ENCODE measurements at places on chromosomes 5 and 9. TPM values are rescaled to one million over a fixed set of nuclear protein-coding genes. Genes with fewer than 3 reads are reported as not detected.

C9 gene
- polyA plus RNA-seq = not detected

NIPAL4 gene
- polyA plus RNA-seq = 0.19 TPM

SPARC gene
- 195 TPM for polyA plus RNA-seq

SPINK5 gene
- polyA plus RNA-seq = 0.11 TPM

PCDHAC2 gene
- 0.17 TPM for polyA plus RNA-seq

Measured in spleen (tissue), 13 donors.